Small intestine (tissue), 16 donors: ENCODE measurements at places on chromosomes 6 and 20.

GRCh38 chr6:52505726-52506409 is 71.0 kb downstream of the TRAM2 start:
- no peak for DNase-seq

GRCh38 chr6:139600343-139600742 is 225.9 kb upstream of the CITED2 start:
- no peak for DNase-seq

GRCh38 chr6:101845172-101845571 is 451.7 kb downstream of the GRIK2 start:
- no peak for DNase-seq

- DNase-seq: no peak
These were observed 311.0 kb downstream of the LRFN2 start for GRCh38 chr6:40276141-40276540.

GRCh38 chr6:123687864-123688263 is 51.1 kb upstream of the TRDN start:
- no peak for DNase-seq

DNA sequence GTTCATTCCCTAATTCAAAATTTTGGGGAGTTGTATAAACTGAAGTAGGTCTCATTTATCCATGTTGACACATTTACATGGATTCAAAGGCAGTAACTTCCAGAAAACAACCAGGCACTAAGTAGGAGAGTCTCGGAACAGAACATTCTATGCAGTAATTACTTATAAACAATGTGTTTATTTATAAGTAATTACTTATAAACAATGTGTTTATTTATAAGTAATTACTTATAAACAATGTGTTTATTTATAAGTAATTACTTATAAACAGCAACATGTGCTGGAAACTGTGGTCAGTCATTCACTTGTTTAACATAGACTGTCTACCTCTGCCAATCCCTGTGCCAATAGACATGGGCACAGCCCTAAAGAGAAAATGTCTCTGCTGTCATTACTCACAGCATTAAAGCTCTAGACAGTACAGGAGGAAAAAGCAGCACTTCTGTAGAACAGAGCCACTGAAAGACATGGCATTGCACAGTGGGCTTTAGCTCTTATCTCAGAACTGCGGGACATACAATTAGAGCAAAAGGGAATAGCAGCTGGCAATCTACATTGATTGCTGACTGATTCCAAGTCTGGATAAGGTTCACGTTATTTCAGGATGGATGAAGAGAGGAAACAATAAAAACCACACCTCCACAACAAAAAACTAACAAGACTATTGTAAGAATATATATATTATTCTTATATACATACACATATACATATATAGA is 188.2 kb downstream of the WDR27 start:
- DNase-seq: no peak

- DNase-seq: no peak
These were observed 2.3 kb upstream of the ADGRB3 start for GRCh38 chr6:68632734-68633133.

GRCh38 chr6:148951662-148952061 is 204.8 kb downstream of the UST start:
- DNase-seq: no peak

GRCh38 chr6:68718385-68719073 is 83.4 kb downstream of the ADGRB3 start:
- no peak for DNase-seq

GRCh38 chr6:135475292-135475886 is 22.2 kb downstream of the AHI1 start:
- DNase-seq: no peak

- peak; percentile 11 for DNase-seq
These were observed 52.1 kb upstream of the RNF182 start for GRCh38 chr6:13872681-13873080.

DNA sequence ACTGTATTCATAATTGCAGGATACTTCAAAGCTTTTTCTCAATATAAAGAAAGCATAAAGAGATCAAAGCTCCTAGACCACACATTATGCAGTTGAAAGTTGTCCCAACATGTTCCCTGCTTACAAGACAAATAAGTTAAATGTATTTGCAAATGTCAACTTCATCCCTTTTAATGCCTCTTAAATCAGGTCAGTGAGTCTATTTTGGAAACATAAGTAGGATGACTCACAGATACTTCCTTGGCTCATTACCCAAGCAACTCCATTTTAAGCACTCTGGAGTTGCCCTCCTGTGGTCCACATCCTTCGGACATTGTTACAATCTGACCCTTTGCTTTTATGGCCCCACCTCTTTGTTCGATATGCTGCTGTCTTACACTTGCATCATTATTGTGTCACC is 162.0 kb downstream of the FAXC start:
- DNase-seq: no peak

DNA sequence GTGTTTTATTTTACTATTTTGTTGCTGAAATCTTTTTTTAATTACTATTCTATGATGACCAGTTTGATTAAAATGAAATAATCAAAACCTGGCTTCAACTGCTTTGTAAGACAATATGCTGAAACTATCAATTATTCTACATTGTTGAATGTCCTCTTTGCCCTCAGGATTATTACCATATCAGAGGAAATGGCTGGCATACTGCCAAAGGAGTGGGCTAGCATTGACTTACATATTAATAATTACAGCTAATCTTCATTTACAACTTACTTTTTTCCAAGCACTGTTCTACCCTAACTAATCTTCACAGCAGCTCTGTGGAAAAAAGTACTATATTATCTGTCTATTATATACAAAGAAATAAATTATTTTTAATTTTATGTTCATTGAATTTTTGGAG is 560.5 kb downstream of the BCKDHB start:
- no peak for DNase-seq
